ENCODE measurements at places on chromosomes 5 and 9. TPM values are rescaled to one million over a fixed set of nuclear protein-coding genes. Genes with fewer than 3 reads are reported as not detected.

- no peak for DNase-seq
- H3K27me3 ChIP-seq = no peaks in the 10 kb centered on the region
- H3K4me3 ChIP-seq = no peak overlapping the region
- H3K4me1 ChIP-seq = no peaks in the 10 kb centered on the region
- no peaks in the 10 kb centered on the region for H3K36me3 ChIP-seq
Measured at GRCh38 chr5:10663489-10664179, 97.4 kb downstream of the DAP start.

DNA sequence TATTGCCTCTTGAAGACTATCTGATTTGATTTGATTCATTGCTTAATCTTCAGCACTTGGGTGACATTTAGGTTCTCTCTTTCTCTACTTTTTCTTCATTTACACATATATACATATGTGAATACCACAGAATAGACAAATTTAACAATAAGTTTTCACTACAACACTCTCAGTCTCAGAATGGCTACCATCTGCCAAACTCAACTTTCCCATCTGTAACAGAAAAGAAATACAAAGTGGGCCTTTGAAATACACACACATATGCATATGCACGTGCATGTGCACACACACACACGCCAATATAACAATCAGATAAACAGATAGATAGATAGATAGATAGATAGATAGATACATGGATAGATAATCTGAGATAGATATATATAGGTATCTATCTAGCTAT lies 762.8 kb upstream of the NUDT12 start:
- no peaks in the 10 kb centered on the region for H3K27me3 ChIP-seq
- no peak overlapping the region for H3K27ac ChIP-seq
- no peaks in the 10 kb centered on the region for H3K4me1 ChIP-seq
- no peaks in the 10 kb centered on the region for H3K36me3 ChIP-seq
- H3K4me3 ChIP-seq = no peak overlapping the region

GRCh38 chr9:113973963-113974413 lies 97.9 kb downstream of the ZNF618 start:
- H3K4me3 ChIP-seq = no peak overlapping the region
- no peaks in the 10 kb centered on the region for H3K27me3 ChIP-seq

GRCh38 chr9:7042124-7042523 lies 284.4 kb downstream of the KDM4C start:
- H3K4me3 ChIP-seq = no peak overlapping the region
- no peak for DNase-seq
- no peaks in the 10 kb centered on the region for H3K27me3 ChIP-seq
- no peak overlapping the region for H3K27ac ChIP-seq
- peaks cover 13% of the 10 kb centered on the region for H3K36me3 ChIP-seq

GRCh38 chr5:2534251-2534650 lies 217.2 kb downstream of the IRX2 start:
- no peaks in the 10 kb centered on the region for H3K36me3 ChIP-seq
- H3K27ac ChIP-seq = no peak overlapping the region
- no peaks in the 10 kb centered on the region for H3K27me3 ChIP-seq
- H3K4me3 ChIP-seq = no peak overlapping the region
- no peak for DNase-seq

DNA sequence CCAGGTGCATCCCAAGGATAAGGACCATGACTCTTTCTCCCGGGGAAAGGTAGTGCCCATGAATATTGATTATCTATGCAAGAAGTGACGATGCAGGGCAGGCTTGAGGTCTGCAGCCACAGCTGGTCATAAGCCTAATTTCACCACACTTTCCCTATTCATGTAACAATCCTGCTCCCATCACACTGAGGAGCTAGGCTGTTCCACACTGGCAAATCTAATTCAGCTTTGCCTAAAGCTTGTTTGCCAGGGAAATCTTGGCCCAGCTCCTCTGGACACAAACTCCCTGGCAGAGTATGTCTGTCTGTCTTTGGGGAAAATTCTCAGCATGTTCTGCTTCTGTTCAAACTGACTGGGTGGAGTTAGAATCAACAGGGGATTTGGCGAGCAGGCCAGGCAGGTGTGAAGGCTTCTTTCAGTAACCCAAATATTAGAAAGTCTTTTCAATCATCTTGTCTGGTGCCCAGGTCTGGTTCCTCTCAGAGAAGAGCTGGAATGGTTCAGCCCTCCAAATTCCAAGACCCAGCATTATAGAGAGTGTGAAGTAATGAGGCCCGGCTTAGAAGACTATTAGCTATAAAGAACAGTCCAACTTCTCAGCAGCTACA lies 88.5 kb upstream of the SPDL1 start:
- no peaks in the 10 kb centered on the region for H3K27me3 ChIP-seq
- DNase-seq = no peak
- no peaks in the 10 kb centered on the region for H3K36me3 ChIP-seq
- no peak overlapping the region for H3K27ac ChIP-seq

GRCh38 chr9:94783102-94783682 lies 56.7 kb downstream of the AOPEP start:
- H3K4me1 ChIP-seq = no peaks in the 10 kb centered on the region
- no peak overlapping the region for H3K27ac ChIP-seq
- H3K27me3 ChIP-seq = no peaks in the 10 kb centered on the region
- H3K36me3 ChIP-seq = no peaks in the 10 kb centered on the region
- no peak overlapping the region for H3K4me3 ChIP-seq

DNA sequence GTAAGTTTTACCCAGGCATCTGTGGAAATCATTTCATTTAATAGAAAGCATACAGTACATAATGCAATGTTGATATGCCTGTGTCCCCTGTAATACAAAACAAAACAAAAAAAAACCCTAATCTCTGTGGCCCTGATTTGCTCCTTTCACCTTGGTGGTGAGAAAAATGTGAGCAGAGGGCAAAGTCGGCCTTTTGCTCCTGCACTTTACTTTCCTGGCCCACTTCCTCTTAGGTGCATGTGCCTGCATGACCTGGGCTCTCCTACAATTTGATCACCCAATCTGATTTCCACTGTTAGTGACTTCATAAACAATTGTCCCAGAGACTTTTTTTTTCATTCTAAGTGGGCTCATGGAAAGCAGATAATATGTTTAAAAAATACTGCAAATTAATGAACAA lies 424.3 kb downstream of the SEMA5A start:
- no peak for DNase-seq
- no peaks in the 10 kb centered on the region for H3K4me1 ChIP-seq
- H3K4me3 ChIP-seq = no peak overlapping the region
- no peak overlapping the region for H3K27ac ChIP-seq
- H3K36me3 ChIP-seq = no peaks in the 10 kb centered on the region

DNA sequence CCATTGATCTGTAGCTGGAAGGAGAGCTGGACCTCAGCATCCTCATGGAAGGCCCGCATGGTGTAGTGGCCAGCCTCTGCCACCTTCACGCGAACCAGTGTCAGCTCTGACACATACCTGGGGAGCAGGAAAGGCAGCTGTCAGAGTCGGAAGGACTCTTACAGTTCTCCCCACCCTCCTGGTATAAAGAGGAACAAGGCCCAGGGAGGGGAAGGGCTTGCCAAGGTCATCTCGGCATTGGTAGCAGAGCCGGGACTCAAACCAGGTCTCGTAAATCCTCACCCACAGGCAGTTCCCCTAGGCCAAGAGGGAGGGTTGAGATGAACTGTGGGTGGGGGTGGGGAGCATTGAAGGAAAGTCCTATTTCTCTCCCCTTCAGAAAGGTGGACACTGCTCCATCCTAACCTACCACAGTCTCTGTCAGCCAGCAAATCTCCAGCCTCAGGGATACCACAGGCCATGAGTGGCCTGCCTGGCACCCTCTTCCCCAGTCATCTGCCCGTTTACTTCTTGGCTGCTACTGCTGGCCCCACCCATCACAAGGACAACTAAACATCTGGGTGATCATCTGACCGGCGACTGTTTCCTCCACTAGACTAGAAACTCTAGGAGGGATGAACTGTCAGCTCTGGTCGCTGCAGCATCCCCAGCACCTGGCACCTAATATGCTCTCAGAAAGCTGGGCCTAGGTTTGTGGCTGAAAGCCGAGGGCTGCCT lies 23.5 kb downstream of the PDGFRB start:
- no peak overlapping the region for H3K27ac ChIP-seq
- no peaks in the 10 kb centered on the region for H3K27me3 ChIP-seq
- H3K36me3 ChIP-seq = no peaks in the 10 kb centered on the region
- H3K4me1 ChIP-seq = no peaks in the 10 kb centered on the region
- no peak overlapping the region for H3K4me3 ChIP-seq
- DNase-seq = no peak

DNA sequence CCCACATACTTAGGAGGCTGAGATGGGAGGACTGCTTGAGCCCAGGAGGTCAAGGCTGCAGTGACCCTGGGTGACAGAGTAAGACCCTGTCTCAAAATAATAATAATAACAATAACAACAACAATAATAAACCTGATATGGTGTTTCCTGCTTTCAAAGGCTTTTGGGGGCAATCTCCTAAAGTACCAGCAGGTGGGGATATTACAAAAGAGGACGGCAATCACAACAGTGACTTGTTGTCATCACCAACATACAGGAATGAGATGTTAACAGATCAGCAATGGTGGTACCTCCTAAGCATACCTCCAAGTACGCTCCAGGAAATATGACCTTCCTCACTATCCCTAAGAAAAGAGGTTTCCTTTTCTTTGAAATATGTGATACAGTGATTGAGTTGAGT lies 91.1 kb upstream of the RNF180 start:
- H3K4me1 ChIP-seq = no peaks in the 10 kb centered on the region
- no peaks in the 10 kb centered on the region for H3K27me3 ChIP-seq
- H3K27ac ChIP-seq = no peak overlapping the region

DNA sequence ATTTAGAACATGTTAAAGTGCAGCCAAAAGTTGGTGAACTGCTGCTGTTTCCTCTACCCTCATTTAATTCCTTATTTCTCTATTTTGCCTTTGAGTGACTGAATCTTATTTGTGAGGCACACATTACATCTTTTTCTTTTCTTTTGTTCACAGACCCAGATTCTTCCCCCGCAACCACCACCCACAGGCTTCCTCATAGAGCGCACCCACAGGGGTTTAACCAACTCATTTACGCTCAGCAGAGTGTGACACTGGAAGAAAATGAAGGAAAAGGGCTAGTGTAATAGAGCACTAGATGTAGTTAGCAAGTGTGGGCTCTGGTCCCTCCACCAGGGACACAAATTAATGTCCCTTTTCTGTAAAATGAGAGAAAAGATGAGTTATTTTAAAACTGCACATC lies 200.7 kb downstream of the PARP8 start:
- H3K4me1 ChIP-seq = no peaks in the 10 kb centered on the region
- no peak for DNase-seq
- no peaks in the 10 kb centered on the region for H3K36me3 ChIP-seq
- peaks cover 6% of the 10 kb centered on the region for H3K27me3 ChIP-seq
- no peak overlapping the region for H3K27ac ChIP-seq

DNA sequence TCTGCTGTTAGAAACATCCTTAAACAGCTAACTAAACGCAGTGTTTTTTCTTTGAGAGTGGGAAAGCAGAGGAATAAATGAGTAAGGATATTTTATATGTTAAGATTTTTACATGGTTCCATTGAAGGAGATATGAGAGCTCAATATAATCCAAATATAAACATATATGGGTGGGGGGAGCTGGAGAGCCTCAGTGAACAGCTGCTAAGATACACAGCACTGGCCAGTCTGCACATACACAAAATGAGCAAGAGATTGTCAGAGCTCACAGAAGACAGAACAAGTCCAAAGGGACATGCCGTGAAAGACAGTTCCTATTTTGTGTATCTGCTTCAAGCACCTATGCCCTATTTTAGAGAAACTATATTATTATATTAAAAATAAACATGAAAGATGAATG lies 46.9 kb downstream of the CLINT1 start:
- H3K27ac ChIP-seq = no peak overlapping the region
- DNase-seq = no peak
- H3K36me3 ChIP-seq = peaks cover 23% of the 10 kb centered on the region
- H3K4me3 ChIP-seq = no peak overlapping the region

DNA sequence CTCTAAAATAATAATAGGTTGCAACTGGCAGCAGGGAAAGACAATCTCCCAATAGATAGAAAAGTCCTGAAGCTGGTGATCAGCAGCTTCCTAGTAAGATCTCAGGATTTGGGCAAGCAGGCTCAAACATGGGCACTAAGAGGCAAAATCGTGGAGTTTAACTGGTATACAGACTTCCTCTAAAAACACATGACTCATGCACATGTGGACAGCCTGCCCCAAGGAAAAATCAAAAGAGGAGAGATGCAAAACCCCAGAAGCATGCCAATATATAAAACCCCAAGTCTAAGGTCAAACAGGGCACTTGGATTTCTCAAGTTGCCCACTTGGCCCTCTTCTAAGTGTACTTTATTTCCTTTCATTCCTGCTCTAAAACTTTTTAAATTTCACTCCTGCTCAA lies 62.8 kb downstream of the CDKN2A start:
- no peak overlapping the region for H3K27ac ChIP-seq
- no peaks in the 10 kb centered on the region for H3K4me1 ChIP-seq
- H3K36me3 ChIP-seq = no peaks in the 10 kb centered on the region
- no peak for DNase-seq
- H3K4me3 ChIP-seq = no peak overlapping the region
- H3K27me3 ChIP-seq = no peaks in the 10 kb centered on the region

DNA sequence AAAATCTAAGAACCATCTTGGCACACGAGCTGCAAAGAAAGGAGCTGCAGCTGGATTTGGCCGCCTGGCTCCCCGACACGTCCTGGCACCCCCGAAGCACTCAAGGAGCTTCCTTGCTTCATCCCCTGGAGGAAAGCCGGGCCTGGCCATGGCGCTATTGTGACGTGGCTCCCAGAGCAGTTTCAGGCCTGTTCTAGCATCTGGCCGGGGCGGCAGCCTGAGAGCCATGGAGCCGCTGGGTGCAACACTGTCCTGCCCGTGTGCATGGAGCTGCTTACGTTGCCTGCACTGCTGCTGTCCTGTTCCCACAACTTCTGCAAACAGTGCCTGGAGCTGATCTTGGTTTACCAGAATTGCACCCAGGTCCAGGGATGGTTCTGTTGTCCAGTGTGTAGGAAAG lies 63.5 kb downstream of the PTPDC1 start:
- H3K36me3 ChIP-seq = no peaks in the 10 kb centered on the region
- no peak overlapping the region for H3K27ac ChIP-seq
- no peaks in the 10 kb centered on the region for H3K27me3 ChIP-seq
- H3K4me1 ChIP-seq = no peaks in the 10 kb centered on the region
- no peak for DNase-seq

DNA sequence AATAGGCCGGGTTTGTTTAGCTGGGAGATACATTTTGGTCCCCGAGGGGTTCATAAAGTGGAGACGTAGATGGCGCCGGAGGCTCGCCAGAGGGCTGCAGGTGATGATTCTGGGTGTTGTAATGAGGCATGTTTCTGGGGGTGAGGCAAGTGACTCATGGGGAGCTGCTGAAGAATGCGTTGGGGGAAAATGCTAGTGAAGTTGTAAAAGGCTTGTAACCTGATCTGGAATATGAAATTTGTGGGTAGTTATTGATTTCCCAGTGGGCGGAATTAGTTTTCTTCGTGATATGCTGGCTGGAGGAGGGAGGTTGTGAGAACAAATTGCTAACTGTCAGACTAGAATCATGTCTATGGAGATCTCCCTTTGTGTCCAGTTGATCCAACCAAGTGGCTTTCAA lies 158.3 kb downstream of the DOCK2 start:
- no peaks in the 10 kb centered on the region for H3K27me3 ChIP-seq
- peaks cover 5% of the 10 kb centered on the region for H3K36me3 ChIP-seq
- H3K27ac ChIP-seq = no peak overlapping the region
- H3K4me3 ChIP-seq = no peak overlapping the region
- no peaks in the 10 kb centered on the region for H3K4me1 ChIP-seq

The GPR150 gene
- 0.18 TPM for total RNA-seq

The TMEM252 gene
- total RNA-seq = not detected

The TTC16 gene
- total RNA-seq = 1.6 TPM

The PRR7 gene
- 14.7 TPM for total RNA-seq

The ADAMTS16 gene
- not detected for total RNA-seq

The ATG12 gene
- 39.4 TPM for total RNA-seq

The FAM221B gene
- total RNA-seq = not detected

The CDH10 gene
- not detected for total RNA-seq

The EDIL3 gene
- total RNA-seq = not detected

The PCDHB2 gene
- total RNA-seq = not detected

The C9 gene
- not detected for total RNA-seq
